ENCODE measurements at places on chromosomes 11 and 22. TPM values are rescaled to one million over a fixed set of nuclear protein-coding genes. Genes with fewer than 3 reads are reported as not detected.

DNA sequence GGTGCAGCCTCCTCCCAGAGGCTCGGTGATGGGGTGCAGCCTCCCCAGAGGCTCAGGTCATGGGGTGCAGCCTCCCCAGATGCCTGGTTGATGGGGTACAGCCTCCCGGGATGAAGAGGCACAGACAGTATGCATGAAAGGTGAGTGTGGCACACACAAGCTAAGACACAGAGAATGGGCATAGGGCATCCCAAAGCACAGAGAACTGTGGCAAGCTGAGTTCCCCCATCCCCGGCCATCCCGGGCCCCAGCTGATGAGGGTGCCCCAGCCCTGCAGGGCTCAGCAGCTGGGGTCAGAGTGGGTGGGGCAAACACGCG, 4.8 kb upstream of the SYT8 start:
- DNase-seq, result no peak
- no peaks in the 10 kb centered on the region for H3K4me1 ChIP-seq
- H3K27ac ChIP-seq, result no peak overlapping the region
- H3K4me3 ChIP-seq, result no peak overlapping the region
- H3K27me3 ChIP-seq, result no peaks in the 10 kb centered on the region
- H3K36me3 ChIP-seq, result no peaks in the 10 kb centered on the region

DNA sequence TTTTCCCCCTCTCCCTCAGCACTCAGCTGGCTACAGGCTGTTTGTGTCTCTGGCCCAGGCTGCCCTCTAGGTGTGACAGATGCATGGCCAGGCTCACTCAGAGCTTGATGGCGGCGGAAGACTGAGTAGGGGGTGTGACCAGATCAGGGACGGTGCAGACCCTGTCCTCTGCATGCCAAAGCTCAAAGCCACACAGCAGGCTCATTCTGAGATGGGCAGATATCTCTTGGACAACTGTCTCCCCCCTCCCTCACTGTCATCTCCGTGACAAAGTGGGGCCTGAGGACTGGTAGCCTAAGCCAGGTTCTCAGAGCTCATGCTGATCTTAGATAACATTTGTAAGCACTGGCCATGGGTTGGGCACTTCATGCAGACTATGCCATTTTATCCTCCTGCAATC, 231.3 kb downstream of the DSCAML1 start:
- H3K4me1 ChIP-seq, result no peaks in the 10 kb centered on the region
- no peak overlapping the region for H3K4me3 ChIP-seq
- H3K27ac ChIP-seq, result no peak overlapping the region
- no peak for DNase-seq

GRCh38 chr11:62340269-62340901, 3.1 kb downstream of the ASRGL1 start:
- DNase-seq, result peak; percentile 64
- no peaks in the 10 kb centered on the region for H3K36me3 ChIP-seq
- H3K4me1 ChIP-seq, result no peaks in the 10 kb centered on the region
- peaks cover 23% of the 10 kb centered on the region for H3K27me3 ChIP-seq

GRCh38 chr22:30781271-30781875, 86.7 kb downstream of the OSBP2 start:
- H3K36me3 ChIP-seq, result no peaks in the 10 kb centered on the region
- H3K4me3 ChIP-seq, result no peak overlapping the region
- H3K27ac ChIP-seq, result no peak overlapping the region
- no peaks in the 10 kb centered on the region for H3K27me3 ChIP-seq
- no peak for DNase-seq
- no peaks in the 10 kb centered on the region for H3K4me1 ChIP-seq

DNA sequence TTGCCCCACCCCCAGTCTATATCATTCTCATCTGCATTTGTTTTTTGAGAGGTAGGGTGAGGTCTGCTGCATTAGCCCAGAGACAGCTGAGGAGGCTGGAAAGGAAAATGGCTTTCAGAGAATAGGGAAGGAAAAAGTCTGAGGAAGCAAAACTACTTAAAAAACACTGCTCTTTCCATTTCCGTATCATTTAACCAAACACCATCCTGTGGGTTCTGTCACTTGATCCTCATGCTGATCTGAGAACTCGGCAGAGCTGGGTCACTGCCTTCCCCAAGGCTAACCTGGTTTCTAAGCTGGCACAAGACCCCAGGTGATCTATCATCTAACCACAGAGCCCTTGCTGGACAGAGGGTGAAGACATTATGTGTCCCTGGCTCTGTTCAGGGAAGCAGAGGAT, 1.2 kb downstream of the FOLR2 start:
- peaks cover 15% of the 10 kb centered on the region for H3K27me3 ChIP-seq
- H3K27ac ChIP-seq, result no peak overlapping the region

- no peak for DNase-seq
- H3K36me3 ChIP-seq, result no peaks in the 10 kb centered on the region
- peaks cover 68% of the 10 kb centered on the region for H3K4me1 ChIP-seq
- no peaks in the 10 kb centered on the region for H3K27me3 ChIP-seq
- H3K27ac ChIP-seq, result peak overlapping the region; percentile 8
These were observed 29.8 kb downstream of the TEAD1 start for GRCh38 chr11:12704049-12704448.

DNA sequence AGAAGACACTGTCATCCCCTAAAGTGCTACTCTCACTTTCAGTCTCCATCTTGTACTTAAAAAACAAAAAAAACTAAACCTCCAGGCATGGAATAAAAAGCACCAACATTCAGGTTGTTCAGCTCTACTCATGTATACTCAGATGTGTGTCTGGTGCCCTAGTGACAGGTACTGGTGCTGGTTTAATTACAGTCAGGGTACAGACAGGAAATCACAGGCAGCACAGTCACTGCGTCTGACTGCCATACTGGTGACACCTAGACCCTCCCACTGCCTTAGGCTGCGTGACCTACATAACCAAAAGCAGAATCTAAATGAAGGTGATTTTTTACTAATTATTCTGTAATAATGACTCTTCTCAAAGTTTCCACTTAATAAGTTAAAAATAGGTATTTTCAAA, at the start of gene ARHGAP32:
TSS of gene ARHGAP32 (minus strand) at position 176 of the 400 bp plus-strand sequence. CDS start at position 49, 127 bp downstream.
- no peaks in the 10 kb centered on the region for H3K27me3 ChIP-seq
- H3K27ac ChIP-seq, result no peak within 1 kb of the TSS
- H3K4me1 ChIP-seq, result no peaks in the 10 kb centered on the region
- no peaks in the 10 kb centered on the region for H3K36me3 ChIP-seq
- no peak for DNase-seq

DNA sequence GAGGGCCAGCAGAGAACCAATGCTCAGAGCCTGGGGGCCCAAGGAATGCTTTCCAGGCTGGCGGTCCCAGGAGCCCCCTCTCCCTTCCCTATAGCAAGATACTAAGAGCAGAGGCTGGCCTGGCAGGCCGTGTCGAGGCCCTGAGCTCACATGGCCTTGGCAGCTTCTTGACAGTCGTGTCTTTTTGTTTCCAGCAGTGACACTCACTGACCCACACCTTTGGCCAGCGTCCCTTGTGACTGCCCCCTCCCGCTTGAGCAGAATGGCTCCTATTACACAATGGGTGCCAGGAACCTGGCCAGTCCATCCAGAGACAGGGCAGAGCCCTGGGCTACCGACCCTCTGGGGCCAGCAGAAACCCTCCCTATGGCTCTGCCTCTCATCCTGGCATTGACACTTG, 6.4 kb upstream of the CCND1 start:
- no peak overlapping the region for H3K4me3 ChIP-seq
- H3K27me3 ChIP-seq, result peaks cover 20% of the 10 kb centered on the region
- no peak overlapping the region for H3K27ac ChIP-seq
- H3K4me1 ChIP-seq, result no peaks in the 10 kb centered on the region

DNA sequence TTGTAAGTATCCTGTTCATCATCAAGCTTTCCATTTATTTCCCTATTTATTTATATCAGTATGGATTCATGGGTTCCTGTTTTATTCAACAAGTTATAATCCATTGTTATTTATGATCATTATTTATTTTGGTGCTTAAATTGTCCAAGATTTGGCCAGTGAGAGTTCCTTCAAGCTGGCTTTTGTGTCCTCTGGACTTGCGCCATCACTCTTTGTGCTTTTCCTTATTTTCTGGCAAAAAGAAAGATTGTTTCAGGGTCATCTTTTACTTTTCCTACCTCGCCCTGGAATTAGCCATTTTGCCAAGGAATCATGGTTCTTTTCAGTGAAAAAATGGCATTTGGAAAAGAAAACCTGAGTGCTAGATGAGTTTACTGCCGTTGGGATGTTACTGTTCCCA, 193.4 kb downstream of the ADAMTS15 start:
- no peak overlapping the region for H3K27ac ChIP-seq
- no peaks in the 10 kb centered on the region for H3K36me3 ChIP-seq
- H3K4me1 ChIP-seq, result peaks cover 9% of the 10 kb centered on the region

- H3K27me3 ChIP-seq, result peaks cover 9% of the 10 kb centered on the region
- H3K4me3 ChIP-seq, result no peak overlapping the region
- peak; percentile 40 for DNase-seq
- peaks cover 10% of the 10 kb centered on the region for H3K4me1 ChIP-seq
These were observed 46.2 kb downstream of the WT1 start for GRCh38 chr11:32388871-32389770.

GRCh38 chr11:134975866-134976376, 563.9 kb upstream of the B3GAT1 start:
- no peak for DNase-seq
- H3K27me3 ChIP-seq, result no peaks in the 10 kb centered on the region
- no peak overlapping the region for H3K4me3 ChIP-seq

GRCh38 chr11:131185915-131186314, 184.5 kb upstream of the NTM start:
- no peaks in the 10 kb centered on the region for H3K27me3 ChIP-seq
- H3K27ac ChIP-seq, result peak overlapping the region; percentile 55
- no peaks in the 10 kb centered on the region for H3K36me3 ChIP-seq
- H3K4me3 ChIP-seq, result no peak overlapping the region

- no peak for DNase-seq
- H3K27ac ChIP-seq, result no peak overlapping the region
- H3K36me3 ChIP-seq, result no peaks in the 10 kb centered on the region
- no peaks in the 10 kb centered on the region for H3K4me1 ChIP-seq
- no peak overlapping the region for H3K4me3 ChIP-seq
These were observed 227.5 kb downstream of the CTTN start for GRCh38 chr11:70625582-70626518.

DNA sequence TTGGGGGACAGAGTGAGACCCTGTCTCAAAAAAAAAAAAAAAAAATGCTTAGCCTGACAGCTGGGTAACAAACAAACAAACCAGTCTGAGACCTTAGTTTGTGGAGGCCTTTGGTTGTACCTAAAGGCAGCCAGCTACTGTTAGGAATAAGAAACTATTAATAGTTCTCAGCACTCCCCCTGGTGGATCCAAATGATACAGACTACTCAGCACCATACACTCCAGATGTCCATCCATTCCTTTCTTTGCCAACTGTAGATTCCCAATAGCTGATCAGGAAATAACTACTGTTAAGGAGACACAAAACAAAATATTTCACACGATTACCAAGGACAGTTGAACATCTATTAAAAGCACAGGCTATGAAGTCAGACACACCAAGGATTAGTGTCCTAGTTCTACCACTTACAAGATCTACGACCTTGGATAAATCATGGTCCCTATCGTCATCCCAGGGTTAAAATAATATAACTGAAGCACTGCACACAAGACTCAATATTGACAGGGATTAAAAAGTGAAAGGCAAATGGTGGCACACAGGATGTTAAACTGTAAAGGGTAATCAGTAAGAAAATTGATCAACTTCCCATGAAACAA, 17.2 kb downstream of the CLDN25 start:
- no peaks in the 10 kb centered on the region for H3K4me1 ChIP-seq
- H3K27me3 ChIP-seq, result no peaks in the 10 kb centered on the region
- H3K36me3 ChIP-seq, result peaks cover 32% of the 10 kb centered on the region
- DNase-seq, result peak; percentile 80
- no peak overlapping the region for H3K4me3 ChIP-seq
- H3K27ac ChIP-seq, result no peak overlapping the region

DNA sequence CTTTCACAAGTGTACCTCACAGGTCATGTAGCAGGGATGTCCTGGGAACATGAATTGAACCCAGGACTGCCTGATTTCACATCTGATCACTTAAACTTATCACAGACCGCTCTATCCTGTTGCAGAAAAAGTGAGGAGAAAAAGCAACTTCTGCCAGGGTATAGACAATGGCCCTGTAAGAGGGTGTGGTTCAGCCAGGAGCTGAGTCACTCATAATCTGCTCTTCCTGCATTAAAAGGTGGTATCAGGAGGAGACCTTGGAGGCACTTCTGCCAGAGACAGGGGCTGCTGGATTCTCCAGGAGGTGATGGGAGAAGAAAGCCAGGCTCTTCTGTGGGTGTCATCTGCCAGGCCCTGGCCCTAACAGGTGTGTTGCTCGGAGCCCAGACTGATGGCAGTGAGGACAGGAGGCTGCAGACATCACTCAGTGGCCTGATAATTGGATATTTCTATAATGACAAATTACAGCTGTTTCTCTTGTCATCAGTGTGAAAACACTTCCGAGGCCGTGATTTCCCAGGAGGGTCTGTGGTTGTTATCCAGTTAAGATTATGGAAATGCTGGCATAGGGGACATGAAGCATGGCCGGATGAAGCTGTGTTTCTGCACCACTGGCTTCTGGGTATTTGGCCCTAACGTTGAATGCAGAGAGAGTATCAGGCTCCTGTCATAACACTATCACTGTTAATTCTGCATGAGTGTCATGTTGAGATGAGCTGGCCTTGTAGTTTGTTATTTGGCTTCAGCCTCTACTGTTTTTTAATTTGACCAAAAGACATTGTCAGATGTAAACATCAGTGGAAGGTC, 125.1 kb upstream of the ZBED5 start:
- no peak overlapping the region for H3K27ac ChIP-seq
- H3K36me3 ChIP-seq, result no peaks in the 10 kb centered on the region
- DNase-seq, result no peak

DNA sequence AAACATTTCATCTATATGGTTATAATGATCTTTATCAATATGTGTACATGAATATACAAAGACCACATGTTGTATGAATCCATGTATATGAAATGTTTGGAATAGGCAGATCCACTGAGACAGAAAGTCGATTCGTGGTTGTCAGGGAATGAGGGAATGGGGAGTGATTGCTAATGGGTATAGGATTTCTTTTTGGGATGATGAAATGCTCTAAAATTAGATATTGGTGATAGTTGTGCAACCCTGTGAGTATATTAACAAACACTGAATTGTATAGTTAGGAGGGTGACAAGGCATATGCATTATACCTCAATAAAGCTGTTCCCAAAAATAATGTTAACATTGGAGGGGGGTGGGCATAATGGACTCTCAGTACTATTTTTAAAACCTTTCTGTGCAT, 5.0 kb upstream of the PTPMT1 start:
- no peak overlapping the region for H3K27ac ChIP-seq
- DNase-seq, result no peak
- H3K27me3 ChIP-seq, result no peaks in the 10 kb centered on the region
- H3K4me1 ChIP-seq, result no peaks in the 10 kb centered on the region
- H3K4me3 ChIP-seq, result no peak overlapping the region

DNA sequence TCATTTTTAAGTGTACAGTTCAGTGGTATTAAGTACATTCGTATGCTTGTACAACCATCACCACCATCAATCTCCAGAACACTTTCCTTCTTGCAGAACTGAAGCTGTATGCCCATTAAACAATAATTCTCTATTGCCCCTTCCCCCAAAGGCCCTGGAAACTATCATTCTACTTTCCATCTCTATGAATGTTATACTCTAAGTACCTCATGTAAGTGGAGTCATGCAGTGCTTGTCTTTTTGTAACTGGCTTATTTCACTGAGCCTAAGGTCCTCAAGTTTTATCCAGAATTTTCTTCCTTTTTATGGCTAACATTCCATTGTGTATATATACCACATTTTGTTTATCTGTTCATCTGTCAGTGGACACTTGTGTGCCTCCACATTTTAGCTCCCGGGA, 29.7 kb downstream of the MMP7 start:
- H3K36me3 ChIP-seq, result no peaks in the 10 kb centered on the region
- no peaks in the 10 kb centered on the region for H3K4me1 ChIP-seq
- no peak for DNase-seq
- no peak overlapping the region for H3K27ac ChIP-seq

TP53AIP1 gene
- total RNA-seq, result 0.46 TPM

DDX25 gene
- 7.5 TPM for total RNA-seq

CCDC87 gene
- 2.7 TPM for total RNA-seq

SHANK3 gene
- 10.9 TPM for total RNA-seq

LGALS12 gene
- total RNA-seq, result not detected

MS4A3 gene
- not detected for total RNA-seq

SLC22A9 gene
- not detected for total RNA-seq
